ENCODE measurements at places on chromosomes 7 and 10.

GRCh38 chr10:114870486-114870885 is 48.9 kb downstream of the FHIP2A start:
- no peak for DNase-seq

GRCh38 chr10:49053053-49053997 is 62.0 kb downstream of the VSTM4 start:
- DNase-seq = no peak

DNA sequence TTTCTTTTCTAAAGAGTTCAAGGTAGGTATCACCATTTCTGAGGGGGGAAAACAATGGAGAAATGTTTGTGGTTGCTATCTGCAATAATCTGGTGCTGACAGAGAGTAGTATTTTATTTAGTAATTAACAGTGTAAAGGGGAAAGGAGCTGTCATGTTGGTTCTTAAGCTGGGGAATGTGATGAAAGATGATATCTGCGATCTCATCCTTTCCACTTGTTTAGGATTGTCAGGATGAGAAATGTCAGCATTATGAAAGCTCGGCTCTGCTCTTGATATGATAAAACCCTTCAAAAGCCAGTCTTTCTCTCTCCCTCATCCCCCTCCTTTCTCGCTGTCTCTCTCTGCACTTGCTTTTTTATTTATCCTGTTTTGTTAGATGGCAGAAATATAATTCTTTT is 106.1 kb downstream of the POU6F2 start:
- DNase-seq = no peak

- DNase-seq = no peak
These were observed at the start of gene GNAI1 for GRCh38 chr7:80134536-80135308. Gene GNAI1, plus strand, starts transcription at chr7:80134831. Its CDS starts 330 bp downstream, at chr7:80135161.

DNA sequence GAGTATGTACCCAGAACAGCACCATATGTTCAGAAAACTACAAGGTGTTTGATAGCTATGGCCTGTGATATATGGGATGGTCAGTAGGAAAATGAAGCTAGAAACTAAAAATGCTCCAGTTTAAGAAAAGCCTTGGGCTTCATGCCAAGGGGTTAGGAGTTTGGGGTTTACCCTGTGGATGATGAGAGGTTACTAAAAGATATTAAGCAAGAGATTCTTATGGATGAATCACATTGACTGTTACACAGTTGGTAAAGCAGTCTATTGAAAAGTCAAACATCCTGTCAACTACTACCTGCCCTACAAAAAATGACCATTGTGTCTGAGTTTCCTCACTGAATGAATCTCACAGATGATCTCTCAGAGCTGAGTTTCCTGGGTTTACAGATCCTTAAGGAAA is 166.2 kb upstream of the INHBA start:
- no peak for DNase-seq

GRCh38 chr10:30476511-30477155 is 42.6 kb downstream of the MAP3K8 start:
- no peak for DNase-seq

GRCh38 chr10:124648738-124649137 is 95.4 kb downstream of the FAM53B start:
- no peak for DNase-seq

- no peak for DNase-seq
These were observed 554.2 kb downstream of the PARD3 start for GRCh38 chr10:34260904-34261303.

DNA sequence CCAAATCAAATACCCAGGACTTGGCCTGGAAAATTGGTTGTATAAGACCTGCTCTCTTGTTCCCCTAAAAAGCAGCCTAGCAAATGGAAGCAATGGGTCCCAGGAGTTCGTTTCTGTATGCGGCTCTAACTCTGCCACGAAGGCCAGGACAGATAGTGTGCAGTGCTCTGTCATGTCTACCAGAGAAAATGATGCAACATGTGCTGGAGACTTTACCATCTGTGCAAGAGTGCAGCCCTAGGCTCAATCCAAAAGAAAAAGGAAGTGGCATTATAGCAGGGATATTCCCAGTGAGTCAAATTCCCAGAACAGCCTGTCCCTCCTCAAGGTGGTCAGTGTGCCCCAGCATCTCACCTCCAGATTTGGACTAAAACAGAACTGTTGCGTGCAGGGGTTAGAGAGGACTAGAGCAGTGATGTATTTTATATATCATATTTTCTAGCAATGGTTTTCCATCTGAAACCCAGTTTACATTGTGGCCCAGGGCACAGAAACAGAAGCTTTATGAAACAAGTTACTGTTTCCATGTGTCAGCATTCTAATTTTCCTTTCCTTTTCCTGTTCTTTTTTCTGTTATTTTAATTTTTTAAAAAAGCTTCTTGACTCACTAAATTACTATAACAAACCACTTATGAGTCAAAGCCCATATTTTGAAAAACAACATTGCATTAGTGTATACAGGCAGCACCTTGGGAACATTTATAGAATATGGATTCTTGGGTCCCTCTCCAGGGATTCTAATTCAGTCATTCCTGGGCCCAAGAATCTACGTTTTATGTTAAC is 311.2 kb downstream of the RNLS start:
- DNase-seq = no peak

DNA sequence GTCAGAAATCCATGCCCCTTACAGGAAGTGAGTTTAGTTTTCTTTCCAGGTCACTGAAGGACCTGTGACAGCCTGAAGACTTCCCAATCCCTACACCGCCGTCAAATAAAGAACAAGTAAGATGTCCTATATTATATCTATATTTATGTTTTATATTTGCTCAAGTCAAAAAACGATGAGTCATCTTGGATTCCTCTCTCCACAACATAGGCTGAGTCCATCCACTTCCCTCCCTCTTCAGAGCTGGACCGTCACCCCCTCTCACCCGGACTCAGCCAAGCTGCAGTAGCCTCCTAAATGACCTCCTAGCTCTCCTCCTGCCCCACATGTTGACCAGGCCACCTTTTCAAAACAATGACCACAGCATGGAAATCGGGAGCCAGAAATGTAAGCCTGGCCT is 53.5 kb downstream of the GLI3 start:
- DNase-seq = no peak

DNA sequence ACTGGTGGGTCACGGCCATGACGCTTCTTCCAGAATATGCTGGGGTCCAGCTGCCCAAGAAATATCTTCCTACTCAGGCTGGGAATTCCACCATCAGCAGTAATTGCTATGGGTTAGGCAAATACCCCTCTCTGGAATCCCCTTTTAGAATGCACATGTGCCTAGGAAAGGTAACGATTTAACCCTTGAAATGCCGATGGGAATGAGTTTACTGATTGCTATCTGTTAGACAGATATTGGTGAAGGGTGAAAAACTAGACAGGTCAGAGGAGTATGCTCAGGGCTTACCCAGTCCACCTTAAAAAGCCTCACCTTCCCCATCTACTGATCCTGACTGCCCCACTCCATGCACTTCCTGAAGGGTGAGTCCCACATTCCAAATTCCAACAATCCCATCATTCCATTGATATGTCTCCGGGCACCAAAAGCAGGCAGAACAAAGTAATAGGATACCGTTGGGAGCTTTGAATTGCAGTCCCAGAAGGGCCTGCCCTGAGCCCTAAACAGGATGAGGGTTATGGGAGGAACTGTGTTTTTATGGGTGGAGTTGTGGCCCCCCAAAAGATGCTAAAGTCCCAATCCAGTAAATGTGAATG is 59.3 kb downstream of the DLG5 start:
- DNase-seq = no peak

DNA sequence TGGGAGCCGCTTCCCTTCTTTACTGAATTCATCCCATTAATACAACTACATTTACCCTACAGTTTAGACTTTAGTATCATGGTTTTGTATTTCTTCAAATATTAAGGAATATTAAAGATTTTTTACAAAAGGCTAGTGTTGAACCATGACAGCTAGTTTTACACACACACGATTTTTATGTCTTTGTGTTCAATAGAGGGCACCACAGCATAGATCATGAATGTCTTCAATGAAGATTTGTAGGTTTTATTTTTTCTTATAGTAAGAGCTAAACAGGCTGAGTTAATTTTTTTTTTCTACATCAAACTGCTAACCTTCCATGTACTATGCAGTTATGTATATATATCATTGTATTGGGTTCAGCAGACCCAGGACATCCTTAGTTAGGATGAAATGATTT is 76.9 kb downstream of the SNX10 start:
- DNase-seq = no peak

DNA sequence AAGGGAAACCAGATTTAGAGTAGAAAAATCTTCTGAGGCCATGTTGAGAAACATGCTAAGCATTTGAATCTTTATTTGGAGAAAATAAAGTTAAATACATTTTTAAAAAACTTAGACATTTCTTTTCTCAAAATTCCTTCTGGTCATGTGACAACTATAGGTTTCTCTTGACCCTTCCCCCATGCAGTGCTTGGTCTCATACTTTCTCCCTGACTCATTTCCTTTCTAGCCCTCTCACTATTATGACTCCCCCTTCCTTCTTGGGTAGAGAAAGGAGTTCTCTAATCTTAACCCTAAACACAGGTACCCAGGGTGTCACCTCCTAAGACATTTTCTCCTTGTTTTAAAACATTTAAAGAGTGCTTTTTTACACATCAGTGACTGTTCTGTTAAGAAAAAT is 179.5 kb upstream of the TMEM106B start:
- no peak for DNase-seq

- no peak for DNase-seq
These were observed 570.8 kb upstream of the MGMT start for GRCh38 chr10:128896116-128896795.

DNA sequence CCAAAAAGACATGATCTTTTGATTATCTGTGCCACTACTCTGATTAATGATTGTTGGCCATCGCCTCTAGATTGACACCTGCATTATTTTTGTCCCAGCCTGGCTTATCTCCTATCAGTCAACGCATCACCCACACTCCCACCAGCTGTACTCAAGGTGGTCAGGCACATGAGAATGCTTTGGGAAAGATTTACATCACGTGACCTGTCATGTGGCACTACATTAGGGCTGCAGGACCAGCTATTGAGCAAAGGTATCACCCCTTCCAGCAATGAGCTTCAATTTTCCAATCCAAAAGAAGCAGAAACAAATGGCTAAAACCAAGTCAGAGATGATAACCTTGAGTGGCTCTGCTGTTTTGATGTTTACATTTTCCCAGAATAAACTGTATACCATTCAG is 204.3 kb downstream of the PLXNA4 start:
- DNase-seq = no peak

DNA sequence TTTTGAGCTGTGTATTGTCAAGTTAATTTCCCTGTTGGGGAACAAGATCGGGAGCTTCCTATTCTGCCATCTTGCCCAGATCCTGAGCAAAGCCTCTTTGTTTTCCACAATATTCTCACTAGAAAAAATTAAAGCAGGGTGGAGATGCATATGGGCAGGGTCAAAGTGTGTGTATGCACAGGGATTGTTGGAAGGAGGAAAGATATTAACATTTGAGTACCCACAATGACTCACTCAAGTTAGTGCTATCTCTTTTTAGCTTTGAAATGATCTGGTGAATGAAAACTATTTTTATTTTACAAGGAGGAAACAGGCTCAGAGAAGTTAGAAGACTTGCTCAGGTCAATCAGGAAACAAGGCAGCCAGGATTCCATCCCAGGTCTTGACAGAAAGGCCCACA is 6.7 kb upstream of the BTBD16 start:
- no peak for DNase-seq

- DNase-seq = no peak
These were observed 11.1 kb upstream of the CPA1 start for GRCh38 chr7:130369110-130369711.

GRCh38 chr7:128203710-128204214 is 37.3 kb upstream of the LEP start:
- DNase-seq = no peak

GRCh38 chr7:26858241-26858715 is 6.1 kb downstream of the SKAP2 start:
- no peak for DNase-seq

DNA sequence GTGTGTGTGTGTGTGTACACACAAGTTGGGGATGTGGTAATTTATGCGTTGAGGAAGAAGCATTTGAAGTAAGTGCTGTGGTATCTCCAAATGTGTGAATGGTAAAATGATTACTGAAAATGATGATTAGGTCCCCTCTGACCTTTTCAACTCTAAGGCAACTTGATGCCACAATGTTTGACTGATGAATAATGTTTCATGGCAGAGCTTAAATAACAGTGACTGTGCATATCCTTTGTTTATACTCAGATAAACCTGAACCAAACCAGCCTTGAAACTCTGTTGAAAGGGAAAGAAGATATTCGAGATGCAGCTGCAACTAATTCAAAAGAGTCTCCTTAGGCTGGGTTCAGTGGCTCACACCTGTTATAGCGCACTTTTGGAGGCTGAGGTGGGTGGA is 64.8 kb upstream of the YAE1 start:
- DNase-seq = no peak

DNA sequence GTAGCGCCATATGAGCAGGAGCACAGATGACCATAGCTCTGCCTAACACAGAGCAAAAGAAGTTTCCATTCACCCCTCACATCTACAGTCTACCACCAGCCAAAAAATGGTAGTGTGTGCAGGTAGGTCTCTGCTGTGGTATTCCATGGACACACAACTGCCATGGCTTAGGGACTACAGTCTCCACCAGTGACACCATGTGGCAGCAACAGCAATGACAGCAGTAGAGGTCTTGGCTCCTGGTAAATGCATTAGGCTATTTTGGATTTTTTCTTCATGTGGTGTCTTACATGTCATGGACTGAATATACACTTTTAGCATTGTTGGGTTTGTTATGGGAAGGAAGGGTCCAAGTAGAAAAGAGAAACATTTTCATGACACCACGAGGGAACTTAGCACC is 70.1 kb upstream of the CABCOCO1 start:
- DNase-seq = no peak

DNA sequence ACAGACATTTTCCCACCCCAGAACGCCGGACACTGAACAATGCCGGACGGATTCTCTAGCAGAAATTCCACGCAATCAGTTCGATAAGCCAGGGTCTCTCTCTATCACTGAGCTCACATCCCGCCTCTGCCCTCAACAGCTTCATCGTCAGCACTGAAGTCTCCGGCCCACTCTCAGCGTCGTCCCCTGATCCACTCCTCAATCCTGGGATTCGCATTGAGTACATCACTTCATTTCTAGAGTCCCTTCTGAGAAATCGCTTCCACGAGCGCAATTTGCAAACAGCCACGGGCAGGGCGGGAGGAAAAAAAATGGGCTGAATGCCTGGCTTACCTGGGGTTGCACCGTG is 365 bp downstream of the YME1L1 start:
- DNase-seq = no peak

- no peak for DNase-seq
These were observed 172.3 kb downstream of the C1GALT1 start for GRCh38 chr7:7354674-7355073.

- DNase-seq = no peak
These were observed 56.1 kb upstream of the CAPZA2 start for GRCh38 chr7:116806046-116806944.

GRCh38 chr7:124713086-124713485 is 52.5 kb downstream of the GPR37 start:
- DNase-seq = no peak

DNA sequence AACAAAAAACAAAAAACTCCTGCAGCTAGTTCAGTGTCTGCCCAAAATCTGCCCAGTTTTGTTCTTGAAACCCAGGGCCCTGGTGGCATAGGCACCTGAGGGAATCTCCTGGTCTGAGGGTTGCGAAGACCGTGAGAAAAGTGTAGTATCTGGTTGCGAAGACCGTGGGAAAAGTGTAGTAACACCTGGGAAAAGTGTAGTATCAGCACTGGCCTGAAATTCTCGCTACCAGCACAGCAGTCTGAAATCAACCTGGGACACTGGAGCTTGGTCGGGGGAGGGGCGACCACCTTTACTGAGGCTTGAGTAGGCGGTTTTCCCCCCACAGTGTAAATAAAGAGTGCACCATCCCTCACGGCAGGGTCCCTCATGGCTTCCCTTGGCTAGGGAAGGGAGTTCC is 82.5 kb upstream of the SP4 start:
- no peak for DNase-seq

GRCh38 chr10:74238031-74238431 is 87.0 kb downstream of the ADK start:
- DNase-seq = no peak

All from activated CD4-positive, CD25-positive, alpha-beta regulatory T cell (primary cell).